Karpas-422 (cell line): ENCODE measurements at places on chromosomes 3 and 15. TPM values are rescaled to one million over a fixed set of nuclear protein-coding genes. Genes with fewer than 3 reads are reported as not detected.

DNA sequence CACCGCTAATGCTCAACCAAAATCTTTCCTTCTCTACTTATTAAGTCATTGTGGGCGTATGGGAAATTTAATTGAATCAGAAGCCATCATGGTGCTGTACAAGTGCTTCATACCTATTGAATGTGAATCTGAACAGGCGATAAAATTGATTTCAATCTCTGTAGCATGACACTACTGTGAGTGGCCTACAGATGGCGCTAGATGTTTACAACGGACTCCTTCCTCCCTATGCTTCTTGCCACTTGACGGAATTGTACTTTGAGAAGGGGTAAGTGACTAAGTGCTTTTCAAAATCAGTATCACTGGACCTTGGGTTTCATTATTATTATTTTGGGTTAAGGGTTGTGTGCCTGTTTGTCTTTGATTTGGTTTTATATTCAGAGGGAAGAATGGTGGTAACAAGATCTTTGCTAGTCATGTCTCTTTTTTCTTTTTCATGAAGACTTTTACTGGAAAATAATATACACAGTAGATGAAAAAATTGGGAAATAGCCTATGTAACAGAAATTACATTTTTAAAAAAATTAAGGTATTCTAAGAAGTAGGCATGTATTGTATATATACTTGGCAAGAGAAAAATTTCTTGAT lies 35.4 kb downstream of the ACP3 start:
- peak; percentile 88 for DNase-seq

DNA sequence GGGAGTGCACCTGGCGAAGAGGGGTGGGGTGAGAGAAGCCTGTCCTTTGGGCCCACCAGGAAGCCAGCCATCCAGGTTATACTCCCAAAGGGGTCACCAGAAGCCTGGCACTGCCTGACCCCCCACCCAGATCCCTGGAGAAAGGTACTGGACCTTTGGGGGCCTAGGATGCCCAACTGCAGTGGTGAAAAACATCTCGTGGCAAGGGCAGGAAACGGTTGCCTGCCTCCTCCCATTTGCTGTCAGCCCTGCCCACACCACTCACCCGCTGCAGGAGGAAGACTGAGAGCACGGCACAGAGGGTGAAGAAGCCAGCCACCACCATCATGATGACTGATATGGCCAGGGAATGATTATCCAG lies 2.2 kb upstream of the ULK3 start:
- peak; percentile 53 for DNase-seq

DNA sequence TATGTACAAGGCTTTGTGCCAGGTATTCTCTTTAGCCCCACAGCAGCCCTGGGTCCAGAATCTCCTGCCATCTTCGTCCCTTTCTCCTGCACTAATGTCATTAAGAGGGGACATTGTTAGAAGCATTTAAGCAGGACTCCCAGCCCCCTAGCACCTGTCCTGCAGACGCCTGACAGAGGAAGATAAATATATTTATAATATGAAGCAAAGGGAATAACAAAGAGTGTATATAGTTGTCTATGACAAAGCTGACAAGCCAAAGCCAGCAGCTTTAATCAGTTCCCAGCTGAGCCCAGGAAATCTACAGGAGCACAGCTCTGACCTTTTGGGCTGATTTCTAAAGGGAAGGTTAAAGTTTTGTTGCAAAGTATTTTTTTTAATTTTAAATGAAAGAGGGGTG lies 96.0 kb downstream of the MEGF11 start:
- no peak for DNase-seq

Gene AP2M1
- 212 and 265 TPM in 2 replicates for total RNA-seq

DNA sequence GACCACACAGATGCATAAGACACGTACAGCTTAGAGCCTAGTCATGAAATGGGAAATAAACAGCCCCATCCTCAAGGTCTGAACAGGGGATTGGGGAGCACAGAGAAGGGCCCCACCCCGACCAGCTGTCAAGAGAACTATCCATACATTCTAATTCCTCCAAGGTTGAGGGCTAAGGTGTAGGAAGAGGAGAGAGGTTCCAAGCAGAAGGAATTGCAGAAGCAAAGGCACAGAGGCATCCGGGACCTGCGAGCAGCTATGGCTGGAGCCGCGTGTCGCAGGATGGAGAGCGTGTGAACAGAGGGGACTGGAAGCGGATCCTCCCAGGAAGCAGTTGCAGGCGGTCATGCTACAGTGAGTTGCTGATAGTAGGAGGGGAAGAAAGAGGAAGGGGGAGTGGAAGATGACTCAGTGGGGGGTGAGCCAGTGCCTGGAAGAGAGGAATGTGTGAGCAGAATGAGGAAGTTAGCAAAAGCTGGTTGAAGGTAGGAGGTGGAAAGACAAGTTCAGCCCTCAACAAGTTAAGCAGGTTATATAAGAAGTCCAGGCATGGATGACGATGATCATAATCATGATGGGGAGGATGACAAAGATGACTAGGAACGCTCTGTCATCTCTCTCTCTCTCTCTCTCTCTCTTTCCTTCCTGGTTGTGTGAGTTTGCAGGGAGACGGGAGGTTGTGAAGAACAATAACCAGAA lies 89.7 kb downstream of the LIPC start:
- DNase-seq: no peak

Gene LMAN1L
- total RNA-seq: 3.3 and 4.3 TPM in 2 replicates

DNA sequence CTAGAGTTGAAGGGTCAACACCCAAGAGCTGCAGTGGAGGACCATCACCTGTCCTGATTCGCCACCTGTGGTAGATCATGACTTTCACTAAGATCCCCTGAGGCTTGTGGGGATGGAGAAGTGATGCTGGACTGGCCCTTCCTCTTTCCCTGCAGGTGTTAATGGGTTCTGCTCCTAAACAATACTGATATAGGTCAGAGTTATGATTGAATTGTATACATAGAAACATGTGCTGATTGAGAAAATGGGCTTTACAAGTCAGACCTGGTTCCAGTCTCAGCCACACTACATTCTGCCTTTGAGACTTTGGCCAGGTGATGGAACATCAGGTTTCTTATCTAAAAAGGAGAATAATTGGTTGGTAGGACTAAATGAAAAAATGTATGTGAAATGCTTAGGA lies 418.9 kb upstream of the TPRG1 start:
- peak; percentile 89 for DNase-seq

Gene AGBL1
- total RNA-seq: not detected in 2 replicates

Gene TUBGCP5
- total RNA-seq: 15.3 and 17.9 TPM in 2 replicates

Gene MYZAP
- total RNA-seq: not detected in 2 replicates

DNA sequence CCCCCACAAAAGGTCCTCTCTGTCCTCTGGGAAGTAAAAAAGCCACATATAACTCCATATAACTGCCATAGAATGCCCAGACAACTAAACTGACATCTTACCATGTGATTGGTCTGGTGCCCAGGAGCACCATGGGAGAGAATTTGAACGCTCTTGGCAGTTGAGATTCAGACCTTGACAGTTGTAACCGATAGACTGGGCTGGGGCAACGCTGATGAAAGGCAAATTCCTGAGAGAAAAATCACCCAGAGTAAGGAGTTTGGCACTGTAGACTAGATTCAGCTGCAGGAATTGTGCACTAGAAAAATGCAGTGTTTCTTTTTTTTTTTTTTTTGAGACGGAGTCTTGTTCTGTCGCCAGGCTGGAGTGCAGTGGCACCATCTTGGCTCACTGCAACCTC lies 240.5 kb downstream of the SOX2 start:
- DNase-seq: no peak

DNA sequence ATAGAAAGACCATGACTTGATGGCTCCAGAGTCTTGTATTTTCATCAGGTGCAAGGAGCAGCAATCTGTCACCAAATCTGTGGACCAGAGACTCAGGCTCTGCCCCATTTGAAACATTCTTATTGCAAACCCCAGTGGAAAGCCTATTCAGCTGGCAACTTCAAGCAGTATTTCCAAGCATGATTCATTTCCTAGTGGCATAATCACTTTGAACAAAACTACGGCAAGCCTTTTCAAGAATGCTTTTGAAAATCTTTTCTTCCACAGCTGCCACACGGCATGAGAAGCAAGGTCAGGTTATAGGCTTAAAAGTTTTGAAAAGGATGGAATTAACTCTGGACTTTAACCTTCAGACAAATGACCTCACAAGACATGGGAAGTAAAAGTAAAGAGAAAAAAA lies 122.0 kb upstream of the BFSP2 start:
- DNase-seq: no peak

DNA sequence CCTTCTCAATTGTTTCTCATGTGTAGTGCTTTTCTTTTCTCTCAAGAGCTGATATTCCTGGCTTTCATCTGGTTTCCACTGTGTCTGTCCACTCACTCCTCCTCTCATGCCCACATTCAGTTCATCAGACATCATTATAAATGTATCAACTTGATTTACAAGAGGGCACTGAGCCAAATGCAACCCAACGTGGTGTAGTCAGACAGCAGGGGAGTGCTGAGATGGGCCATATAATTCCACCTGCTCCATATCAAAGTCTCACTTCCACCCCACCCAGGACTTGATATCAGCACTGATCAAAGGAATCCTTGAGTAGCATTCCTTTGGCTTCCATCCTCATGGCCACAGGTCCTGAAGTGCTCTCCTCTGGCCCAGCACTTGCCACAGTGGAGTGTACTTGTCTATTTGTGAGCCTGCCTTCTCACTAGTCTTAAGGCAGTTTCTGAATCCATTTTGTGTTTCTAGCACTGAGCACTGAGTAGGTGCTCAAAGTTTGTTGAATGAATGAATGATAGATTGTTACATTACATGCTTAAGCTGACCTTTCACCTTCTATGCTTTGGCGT lies 252.8 kb downstream of the CLSTN2 start:
- DNase-seq: no peak

Gene PARP3
- 29.1 and 43.5 TPM in 2 replicates for total RNA-seq

Gene CPNE9
- total RNA-seq: 0.18 TPM in 1 of 2 replicates, not detected in the other

DNA sequence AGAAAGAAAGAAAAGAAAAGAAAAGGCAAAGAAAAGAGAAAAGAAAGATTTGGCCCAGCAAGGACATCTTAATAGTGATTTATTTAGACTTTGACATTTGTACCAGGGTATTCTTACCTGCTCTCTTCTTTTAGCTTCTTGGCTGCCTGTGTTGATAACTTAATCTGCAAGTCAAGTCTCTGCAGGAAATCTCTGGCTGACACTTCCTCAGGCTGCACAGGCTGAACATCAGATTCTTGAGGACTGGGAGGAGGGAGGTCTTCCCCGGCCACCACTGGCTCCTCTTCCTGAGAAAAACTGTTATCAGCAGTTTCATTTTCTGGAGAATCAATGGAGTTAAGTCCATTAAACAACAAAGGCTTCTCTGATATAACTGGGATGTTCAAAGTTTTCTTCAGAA lies 12.8 kb downstream of the LYSMD2 start:
- DNase-seq: no peak

Gene DET1
- 6.2 and 14.4 TPM in 2 replicates for total RNA-seq

Gene CCRL2
- total RNA-seq: 0.14 TPM in 1 of 2 replicates, not detected in the other

Gene CILP
- 0.04 TPM in 1 of 2 replicates, not detected in the other for total RNA-seq

DNA sequence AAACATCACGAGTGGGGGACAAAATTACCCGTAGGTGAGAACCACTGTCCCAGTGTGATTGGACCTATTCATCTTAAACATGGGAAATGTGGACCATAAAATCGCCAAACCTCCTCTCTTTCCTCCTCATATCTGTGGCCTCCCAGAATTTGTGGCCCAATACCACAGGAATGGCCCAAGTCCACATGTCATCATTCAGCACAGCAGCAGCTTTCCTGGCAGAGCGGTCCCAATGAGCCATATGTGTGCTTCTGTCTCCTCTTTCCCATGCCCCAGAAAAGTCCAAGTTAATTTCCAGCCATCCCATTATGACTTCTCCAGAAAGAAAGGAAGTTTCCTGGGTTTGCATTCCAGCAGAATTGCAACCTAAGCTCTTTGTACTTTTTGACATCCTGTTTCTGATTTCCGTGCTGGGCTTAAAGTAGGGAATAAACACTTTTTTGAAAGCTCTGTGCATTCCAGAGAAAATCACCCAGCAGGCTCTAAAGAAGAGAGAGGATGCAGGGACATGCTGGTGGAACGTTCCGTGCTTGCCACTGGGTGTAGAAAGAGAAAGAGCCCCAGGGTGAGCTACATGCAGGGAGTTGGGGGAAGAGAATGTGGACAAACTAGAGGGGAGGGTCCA lies 259.4 kb upstream of the PROK2 start:
- DNase-seq: no peak

DNA sequence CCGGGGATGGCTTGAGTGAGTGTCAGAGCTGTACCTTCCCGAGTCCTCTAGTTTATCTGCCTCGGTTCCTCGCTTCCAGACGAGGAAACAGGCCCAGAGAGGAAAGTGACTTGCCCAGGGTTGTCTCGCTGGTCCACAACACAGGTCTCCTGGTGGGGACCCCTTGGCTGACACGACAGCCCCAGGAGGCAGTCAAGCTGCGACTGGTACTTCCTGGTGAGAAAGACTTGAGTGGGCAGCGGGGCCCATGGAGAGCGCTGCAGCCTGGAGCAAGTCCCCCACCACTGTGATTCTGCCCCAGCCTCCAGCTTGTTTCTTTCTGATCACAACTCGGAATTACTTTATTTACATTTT lies 600 bp upstream of the CHRNA5 start:
- DNase-seq: no peak
